ENCODE measurements at places on chromosomes 16 and 17.

GRCh38 chr17:83192161-83192788, 112.9 kb downstream of the METRNL start:
- DNase-seq = no peak

GRCh38 chr16:69928856-69929400, 22.2 kb upstream of the CLEC18A start:
- no peak for DNase-seq

DNA sequence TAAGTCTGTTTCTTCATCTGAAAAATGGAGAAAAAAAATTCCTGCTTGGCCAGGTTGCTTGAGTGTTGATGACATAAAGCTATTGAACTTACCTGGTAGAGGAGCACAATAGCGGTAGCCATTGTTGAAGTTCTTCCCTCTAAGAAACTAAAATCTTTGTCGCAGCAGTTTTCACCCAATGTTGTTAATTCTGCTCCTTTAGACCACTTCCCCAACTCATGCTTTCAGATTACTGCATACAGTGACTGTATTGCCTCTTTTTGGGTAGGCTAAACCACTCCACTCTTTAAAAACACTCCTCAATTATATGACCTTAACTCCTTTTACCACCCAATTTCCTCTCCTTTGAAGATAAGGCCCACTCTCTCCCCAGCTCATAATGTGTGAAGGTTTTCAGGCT, 35.7 kb upstream of the CCL2 start:
- no peak for DNase-seq

DNA sequence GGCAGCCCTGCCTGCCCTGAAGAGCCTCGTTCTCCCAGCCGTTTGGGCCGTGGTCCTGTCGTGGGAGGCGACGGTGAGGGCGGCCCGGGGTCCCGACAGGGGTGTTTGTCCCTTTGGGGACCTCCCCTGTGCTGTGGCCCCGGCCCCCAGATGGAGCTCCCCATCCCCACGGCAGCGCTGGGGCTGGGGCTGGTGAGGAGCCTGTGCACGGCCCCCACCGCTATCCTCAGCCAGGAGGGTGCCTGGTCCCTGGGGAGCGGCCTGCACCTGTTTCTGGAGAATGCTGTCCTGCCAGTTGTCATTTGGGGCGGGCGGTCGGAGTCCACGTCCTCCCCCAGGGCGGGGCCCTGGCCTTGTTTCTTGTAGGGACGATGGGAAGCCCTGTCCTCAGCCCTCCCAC, 6.6 kb downstream of the CAPN15 start:
- no peak for DNase-seq

GRCh38 chr16:15606518-15607220, 36.3 kb downstream of the MARF1 start:
- DNase-seq = no peak

DNA sequence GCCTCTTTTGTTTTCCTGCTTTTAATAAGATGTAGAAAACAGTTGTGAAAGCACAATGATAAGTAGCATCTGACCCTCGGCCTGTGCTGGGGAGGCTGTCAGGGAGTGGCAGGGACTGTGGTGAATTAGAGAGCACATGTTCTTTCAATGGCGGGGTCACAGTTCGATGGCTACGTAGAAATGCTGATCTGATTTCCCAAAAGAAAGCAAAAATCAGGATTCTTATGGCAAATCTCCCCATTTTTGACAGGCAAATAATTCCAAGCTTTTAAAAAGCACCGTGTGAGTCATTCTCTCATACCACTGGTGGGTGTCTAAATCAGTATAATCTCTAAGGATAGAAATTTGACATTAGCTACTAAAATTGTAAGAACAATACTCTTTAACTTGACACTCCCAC, 4.2 kb upstream of the MAPK7 start:
- no peak for DNase-seq

- DNase-seq = no peak
Measured at GRCh38 chr17:17400566-17401184, 76.1 kb upstream of the MED9 start.

- DNase-seq = no peak
Measured at GRCh38 chr16:27112093-27112811, 45.5 kb downstream of the C16orf82 start.

DNA sequence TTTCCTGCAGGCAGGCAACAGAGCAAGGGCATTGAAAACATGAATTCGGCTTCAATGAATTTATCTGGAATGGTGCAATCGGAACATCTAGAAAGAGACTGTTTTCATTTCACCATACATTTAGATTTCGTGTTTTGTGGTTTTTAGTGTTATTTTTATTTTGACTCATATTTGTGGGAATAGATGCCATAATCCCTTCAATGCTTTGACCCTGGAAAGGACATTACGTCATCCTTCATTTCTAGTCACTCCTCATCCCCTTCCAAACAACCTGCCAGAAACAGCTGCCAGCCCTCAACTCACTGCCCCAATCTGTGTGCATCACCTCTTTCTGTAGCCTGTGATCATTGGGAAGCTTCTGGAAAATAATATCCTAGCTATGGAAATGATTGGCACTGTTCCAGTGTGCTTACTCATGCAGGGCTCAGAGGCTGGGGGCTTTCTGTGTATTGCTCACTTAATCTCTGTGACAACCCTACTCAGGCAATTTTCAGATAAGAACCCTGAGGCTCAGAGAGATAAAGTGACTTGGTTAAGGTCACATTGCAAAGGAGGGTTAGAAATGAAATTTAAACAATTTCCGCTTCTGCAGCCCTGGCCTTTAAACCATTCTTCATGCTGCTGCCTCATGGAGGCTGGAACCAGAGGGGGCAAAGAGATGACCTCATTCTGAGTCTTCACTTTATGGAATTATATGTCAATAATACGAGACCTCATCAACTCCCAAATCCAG, 9.5 kb upstream of the KSR1 start:
- DNase-seq = no peak

DNA sequence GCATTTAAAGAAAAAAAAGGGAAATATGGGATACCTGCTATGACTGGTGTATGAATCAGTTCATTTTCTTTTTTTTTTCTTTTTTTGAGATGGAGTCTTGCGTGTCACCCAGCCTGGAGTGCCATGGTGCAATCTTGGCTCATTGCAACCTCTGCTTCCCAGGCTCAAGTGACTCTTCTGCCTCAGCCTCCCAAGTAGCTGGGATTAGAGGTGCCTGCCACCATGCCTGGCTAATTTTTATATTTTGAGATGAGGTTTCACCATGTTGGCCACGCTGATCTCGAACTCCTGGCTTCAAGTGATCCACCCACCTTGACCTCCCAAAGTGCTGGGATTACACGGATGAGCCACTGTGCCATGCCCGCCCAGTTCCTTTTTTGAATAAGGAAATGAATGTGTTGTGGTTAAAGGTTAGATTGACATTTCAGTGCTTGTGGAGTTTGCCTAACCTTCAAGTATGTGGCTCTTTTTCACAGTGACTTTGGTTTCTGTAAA, 7.7 kb downstream of the HAPSTR1 start:
- no peak for DNase-seq

DNA sequence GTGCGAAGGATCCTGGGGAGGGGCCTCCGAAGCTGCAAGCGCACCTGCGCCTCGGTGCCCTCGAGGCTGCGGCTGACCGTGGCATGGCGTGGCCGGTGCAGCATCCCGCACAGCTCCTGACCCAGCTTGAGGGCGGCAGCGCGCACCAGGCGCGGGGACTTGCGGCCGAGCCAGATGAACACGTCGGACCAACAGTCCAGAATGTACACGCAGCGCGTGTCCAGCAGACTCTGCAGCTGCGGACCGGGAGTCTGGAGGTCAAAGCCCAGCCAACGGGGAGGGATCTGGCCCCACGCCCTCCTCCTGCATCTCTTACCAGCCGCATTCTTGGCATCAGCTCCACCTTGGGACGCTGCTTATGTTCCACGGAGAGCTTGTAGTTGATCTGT, 10.9 kb downstream of the FLII start:
- no peak for DNase-seq
